ENCODE measurements at places on chromosomes 3 and 15.

DNA sequence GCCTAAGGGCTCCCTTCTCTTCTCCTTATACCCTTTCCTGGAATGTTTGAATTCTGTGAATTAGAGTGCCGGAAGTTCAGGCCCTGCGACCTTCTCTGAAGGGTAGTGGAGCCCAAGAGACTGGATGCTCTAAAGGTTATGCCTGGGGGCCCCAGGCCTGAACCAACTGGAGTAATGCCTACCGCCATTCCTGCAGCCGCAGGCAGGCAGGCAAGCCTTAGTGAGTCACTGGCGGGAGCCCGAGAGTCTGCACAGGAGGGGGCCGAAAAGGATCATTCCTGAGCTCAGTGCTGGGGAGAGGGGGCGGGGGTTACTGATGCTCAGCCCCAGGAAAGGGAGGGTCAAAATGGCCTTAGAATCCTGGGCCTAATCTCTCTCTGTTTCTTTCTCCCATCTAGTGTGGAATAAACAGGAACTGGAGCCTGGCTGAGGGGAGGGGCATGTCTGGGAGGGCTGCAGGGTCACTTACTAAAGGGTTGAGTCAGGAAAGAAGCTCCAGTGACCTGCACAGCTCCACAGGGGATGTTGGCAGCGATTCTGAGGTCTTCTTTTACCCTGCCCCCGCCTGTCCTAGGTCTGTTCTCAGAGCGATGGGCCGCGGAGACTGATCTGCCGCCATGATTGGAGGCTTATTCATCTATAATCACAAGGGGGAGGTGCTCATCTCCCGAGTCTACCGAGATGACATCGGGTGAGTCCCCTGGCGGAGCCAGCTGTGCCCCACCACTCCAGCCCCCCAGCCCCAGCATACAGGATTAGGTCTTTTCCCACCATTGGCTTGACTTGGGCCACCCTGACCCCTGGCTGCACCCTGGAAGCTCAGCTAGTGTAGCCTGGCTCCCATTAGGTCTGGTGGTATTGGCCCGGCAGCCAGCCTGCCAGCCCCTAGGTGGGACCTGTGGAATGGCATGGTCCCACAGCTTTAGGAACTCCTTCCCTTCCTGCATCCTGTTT, 2.0 kb downstream of the AP2M1 start:
- no peak for DNase-seq

- DNase-seq: no peak
These were observed 322.1 kb downstream of the WDR72 start for GRCh38 chr15:53437366-53437765.

DNA sequence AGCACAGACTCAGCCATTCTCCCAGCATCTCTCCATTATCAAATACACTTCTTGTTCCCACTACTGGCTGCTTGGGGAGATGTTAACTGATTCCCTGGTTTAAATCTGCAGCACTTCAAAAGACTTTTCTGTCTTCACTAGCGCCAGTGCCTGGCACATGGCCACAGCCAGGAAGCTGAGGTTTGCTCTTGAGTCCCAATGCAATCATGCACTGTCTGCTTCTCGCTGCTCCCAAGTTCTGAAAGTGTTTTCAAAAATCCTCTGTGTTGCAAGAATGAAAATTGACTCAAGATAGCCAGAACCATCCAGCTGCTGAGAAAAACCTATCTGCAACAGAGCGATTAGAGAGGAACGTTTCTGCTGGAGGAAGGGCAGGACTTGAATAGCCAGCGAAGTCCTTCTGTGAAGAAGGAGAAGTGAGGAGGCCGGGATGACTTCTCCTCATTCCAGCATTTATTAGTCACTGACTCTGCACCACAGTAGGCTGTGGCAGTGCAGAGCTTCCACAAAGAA, 358.4 kb upstream of the NR2F2 start:
- DNase-seq: no peak

GRCh38 chr3:144431134-144431533, 459.5 kb downstream of the DIPK2A start:
- no peak for DNase-seq

DNA sequence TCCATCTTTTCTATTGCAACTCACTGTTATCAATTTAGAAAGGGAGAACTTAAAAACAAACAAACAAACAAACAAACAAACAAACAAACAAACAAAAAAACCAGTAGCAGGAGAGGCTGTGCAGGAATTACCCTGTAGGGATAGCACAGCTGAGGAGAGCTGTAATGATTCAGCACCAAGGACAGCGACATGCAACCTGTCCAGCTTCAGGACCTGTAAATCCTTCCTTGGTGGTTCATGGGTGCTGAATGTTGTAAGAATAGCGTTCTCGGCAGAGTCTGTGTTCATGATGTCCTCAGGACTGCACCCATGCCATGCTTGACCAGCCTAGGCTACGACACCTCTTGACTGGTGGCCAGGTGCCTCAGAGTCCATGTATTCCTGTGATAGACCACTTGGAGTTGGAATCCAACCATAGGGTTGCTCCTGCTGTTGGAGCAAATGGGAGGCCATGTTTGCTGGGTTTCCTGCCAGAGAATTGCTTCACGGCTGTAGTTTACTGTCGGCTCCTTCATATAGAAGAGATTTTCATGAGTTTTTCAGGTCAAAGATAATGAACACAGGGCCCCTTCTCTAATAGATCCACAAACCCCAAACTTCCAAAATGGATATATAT, 65.9 kb downstream of the CACNA2D3 start:
- DNase-seq: peak; percentile 51

- DNase-seq: no peak
These were observed 137.5 kb downstream of the MAGI1 start for GRCh38 chr3:65901226-65901625.

- no peak for DNase-seq
These were observed 47.5 kb upstream of the RAD51 start for GRCh38 chr15:40647523-40647922.

GRCh38 chr15:38623744-38624143, 59.1 kb upstream of the RASGRP1 start:
- DNase-seq: no peak

DNA sequence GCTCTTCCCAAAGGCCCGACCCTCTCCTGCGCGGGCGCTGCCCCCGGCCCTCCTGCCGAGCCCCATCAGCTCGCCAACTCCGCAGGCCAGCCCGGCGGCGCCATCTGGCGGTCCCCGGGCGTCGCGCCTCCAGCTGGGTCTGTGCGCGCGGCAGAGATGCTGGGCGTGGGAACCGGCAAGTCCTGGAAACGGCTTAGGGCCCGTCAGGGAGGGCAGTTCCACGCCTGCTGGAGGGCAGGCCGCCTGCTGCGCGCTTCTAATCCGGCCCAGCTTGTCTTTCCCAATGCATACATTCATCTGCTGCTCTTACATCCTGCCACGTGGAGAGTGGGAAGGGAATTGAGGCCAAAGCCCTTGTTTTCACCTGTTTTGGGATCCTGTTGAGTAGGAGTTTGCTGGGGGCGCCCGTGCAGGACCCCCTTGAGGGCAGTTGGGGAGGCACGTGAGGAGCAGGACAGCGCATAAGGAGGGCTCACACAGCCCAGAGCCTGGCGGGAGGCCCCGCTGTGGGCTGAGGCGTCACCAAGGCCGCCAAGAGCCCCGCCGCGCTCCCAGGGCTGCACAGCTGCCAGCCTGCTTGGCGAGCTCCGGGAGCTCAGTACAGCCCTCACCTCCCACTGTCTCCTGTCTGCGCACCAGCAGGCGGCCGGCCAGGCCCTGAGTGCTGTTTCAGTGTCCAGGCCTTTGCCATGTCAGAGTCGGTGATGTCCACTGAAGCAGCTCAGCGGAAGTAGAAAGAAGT, 165.6 kb downstream of the NSMCE3 start:
- peak; percentile 80 for DNase-seq

DNA sequence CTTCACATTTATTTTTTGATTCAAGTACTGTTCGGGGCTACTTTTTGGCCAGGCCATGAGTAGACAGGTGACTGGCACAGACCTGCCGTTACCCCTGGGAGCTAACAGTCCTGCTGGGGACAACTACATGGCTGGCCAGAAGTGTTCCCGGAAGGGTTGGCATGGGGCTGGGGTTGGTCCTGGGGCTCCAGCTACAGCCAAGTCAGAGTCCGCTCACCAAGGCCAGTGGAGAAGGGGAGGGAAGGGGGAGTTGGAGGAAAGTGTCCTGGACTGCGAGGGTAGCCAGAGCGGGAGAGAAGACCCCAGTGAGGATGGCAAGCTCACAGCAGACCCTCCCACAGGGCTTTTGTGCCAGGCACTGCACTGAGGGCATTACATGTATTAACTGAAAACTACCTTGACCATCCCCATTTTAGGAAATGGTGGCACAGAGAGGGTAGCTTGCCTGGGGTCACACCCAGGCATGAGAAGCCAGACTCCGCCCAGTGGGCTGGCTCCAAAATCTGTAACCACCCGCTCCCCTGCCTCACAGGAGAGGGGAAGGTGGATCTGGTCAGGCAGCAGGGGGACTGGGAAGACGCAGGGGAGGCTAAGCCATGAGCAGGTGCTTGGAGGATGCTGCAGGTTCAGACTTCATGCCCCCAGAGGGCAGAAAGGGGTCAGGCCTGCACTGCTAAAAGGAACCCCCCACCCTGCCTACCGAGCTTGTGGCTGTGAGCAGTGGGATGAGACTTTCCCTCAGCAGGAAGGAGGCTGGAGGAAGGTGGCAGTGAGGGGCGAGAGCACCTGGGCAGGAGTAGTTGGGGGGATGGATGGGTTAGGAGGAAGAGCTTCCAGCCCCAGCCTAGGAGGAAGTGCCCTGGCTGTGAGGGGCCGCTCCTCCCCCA, 38.3 kb upstream of the ESYT3 start:
- no peak for DNase-seq

GRCh38 chr3:69288161-69288895, 97.6 kb downstream of the FRMD4B start:
- peak; percentile 34 for DNase-seq

DNA sequence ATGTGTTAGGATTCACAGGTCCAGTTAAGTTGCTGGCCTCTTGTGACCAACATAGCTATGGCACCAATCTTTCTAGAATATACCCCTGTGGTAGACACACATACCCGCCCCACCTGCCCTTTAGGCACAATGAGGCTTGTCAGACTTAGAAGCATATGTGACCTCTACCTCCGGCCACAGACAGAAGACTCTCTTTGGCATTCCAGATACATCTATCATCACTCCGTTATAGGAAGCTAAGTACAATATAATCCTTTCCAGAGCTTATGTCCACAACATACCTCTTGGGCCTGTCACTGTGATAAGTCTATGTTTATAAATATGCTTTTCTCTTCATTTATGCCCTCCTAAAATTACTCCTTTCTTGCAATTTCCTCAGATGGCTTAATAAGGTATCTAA, 39.8 kb downstream of the CD47 start:
- no peak for DNase-seq

GRCh38 chr3:161474741-161475140, 21.9 kb upstream of the OTOL1 start:
- no peak for DNase-seq

GRCh38 chr3:67529337-67529736, 125.1 kb downstream of the SUCLG2 start:
- no peak for DNase-seq

- no peak for DNase-seq
These were observed 29.8 kb downstream of the OXNAD1 start for GRCh38 chr3:16294844-16295243.

GRCh38 chr3:14401692-14402303, 608 bp upstream of the SLC6A6 start:
- no peak for DNase-seq

GRCh38 chr15:56272454-56272853, 28.8 kb upstream of the RFX7 start:
- DNase-seq: no peak

GRCh38 chr15:52360229-52361203, 64.9 kb upstream of the MYO5C start:
- DNase-seq: no peak

GRCh38 chr15:60916032-60916678, 312.9 kb downstream of the RORA start:
- no peak for DNase-seq

DNA sequence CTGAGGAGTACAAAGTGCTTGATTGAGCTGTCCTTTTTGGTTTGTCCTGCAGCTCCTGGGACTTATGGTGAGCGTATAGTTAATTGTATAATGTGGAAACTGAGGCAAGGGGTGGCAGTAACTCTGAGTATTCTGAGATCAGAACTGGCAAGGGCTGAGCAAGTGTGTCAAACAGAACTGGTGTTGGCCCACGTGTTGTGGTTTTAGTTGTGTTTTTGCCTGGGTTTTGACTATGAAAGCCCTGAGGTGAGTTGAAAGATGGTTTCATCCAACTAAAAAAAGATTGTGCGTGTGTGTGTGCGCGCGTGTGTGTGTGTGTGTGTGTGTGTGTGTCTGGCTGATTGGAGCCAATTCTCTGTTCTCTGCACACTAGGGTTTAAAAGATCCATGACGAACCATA, 154.1 kb downstream of the EDEM1 start:
- DNase-seq: no peak

DNA sequence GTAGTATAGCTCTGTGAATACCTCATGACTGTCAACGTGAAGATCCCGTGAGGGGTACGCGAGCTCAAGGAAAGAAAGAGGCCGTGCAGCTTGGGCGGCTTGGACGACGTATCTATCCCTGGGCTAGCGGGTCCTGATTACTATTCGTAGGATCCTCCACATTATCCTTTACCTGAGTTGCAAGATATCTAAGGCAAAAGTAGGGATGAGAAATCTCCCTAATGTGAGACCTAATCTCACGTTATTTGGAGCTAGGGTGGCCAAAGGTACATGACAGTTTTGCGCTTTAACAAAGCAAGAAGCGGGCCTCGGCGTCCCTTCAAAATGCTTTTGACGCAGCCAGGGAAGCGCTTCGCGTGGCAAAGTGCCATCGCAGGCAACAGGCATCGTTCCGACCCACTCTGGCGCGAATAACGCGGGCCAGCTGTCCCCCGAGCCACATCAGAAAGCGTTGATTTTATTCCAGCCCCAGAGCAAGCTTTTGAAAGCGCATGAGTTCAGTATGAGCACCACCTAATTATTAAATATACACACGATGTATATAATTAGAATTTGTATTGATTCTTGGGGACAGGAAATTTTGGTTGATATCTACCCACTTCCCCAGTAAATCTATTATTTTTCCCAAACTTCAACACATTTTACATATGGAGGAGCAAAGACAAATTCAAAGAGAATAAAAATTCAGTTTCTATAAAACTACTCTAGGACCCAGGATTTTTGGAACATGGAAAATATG, 2.5 kb upstream of the EOMES start:
- DNase-seq: no peak

- no peak for DNase-seq
These were observed 360.7 kb downstream of the NSUN3 start for GRCh38 chr3:94423578-94423977.

- peak; percentile 27 for DNase-seq
These were observed 76.0 kb downstream of the PTPRG start for GRCh38 chr3:61637088-61638051.

DNA sequence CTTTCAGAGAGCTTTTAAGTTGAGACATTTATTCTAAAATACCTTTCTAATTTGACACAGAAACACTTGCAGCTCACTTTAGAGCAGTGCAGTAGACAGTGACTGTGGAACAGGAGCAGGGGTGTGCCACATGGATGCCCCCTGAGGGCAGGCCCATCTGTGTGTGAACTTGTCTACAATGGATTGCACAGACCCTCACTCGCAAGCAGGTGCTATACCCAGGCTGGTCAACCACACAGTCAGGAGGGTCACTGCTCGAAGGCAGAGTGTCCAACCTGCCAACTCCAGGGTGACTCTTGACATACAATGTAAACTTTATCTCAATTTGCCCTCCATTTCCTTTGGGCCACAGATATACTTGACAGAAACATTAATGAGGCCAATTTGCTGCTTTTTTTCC, 437.2 kb downstream of the EPHB1 start:
- no peak for DNase-seq
